ENCODE measurements at places on chromosomes 1 and 21. TPM values are rescaled to one million over a fixed set of nuclear protein-coding genes. Genes with fewer than 3 reads are reported as not detected.
A peak's percentile ranks its signal among the peaks of the same experiment; 100 is the strongest.

DNA sequence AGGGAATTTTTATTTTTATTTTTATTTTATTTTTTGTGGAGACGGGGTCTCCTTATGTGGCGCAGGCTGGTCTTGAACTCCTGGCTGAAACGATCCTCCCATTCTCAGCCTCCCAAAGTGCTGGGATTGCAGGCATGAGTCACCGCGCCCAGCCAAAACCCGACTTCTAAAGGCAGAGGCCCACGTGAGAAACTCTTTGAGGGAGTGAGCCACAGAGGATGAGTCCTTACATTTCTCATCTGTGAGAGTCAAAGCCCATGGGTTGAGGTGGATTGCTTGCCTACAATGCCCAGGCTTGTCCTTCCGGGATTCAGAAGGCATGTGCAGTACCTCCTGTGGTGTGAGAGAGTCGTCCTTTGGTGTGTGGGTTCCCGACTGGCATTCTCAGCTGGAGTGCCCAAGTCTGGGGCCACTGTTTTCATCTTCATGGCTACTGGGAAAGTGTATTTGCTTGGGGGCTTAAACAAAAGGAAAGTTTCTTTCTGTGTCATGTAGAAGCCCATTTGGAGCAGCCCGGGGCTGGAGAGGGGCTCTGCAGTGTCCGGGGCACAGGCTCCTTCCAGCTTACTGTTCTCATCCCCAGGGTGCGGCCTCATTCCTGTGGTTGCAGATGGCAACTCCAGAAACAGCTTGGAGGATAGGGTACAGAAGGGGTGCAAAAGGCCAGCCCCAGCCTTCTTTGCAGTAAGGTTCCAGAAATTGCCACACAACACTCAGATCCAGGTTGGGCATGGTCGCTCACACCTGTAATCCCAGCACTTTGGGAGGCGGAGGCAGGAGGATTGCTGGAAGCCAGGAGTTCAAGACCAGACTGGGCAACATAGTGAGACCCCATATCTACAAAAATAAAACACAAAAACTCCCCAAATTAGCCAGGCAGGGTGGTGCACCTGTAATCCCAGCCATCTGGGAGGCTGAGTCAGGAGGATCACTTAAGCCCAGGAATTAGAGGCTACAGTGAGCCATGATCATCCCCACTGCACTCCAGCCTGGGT lies 29.4 kb upstream of the CSF3R start:
- DNase-seq: no peak

The FMN2 gene
- 1.0 TPM for total RNA-seq

DNA sequence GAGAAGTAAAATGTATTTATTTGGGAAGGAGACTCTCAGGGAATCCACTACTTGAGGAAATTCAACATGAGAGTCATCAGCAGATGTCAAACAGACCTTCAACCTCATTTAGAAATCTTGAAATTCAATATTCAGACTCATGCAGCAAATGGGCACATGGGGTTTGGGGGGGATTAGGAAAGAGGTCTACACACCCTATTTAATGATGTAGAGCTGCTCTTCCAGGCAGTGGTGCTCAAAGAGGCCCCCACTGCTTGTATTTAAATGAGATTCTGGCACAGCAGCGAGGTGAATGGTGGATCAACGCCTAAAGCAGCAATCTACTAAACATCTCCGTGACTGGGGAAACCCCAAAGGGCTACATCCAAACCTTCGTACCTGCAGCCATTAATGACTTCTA lies 213.2 kb upstream of the C8B start:
- DNase-seq: no peak

DNA sequence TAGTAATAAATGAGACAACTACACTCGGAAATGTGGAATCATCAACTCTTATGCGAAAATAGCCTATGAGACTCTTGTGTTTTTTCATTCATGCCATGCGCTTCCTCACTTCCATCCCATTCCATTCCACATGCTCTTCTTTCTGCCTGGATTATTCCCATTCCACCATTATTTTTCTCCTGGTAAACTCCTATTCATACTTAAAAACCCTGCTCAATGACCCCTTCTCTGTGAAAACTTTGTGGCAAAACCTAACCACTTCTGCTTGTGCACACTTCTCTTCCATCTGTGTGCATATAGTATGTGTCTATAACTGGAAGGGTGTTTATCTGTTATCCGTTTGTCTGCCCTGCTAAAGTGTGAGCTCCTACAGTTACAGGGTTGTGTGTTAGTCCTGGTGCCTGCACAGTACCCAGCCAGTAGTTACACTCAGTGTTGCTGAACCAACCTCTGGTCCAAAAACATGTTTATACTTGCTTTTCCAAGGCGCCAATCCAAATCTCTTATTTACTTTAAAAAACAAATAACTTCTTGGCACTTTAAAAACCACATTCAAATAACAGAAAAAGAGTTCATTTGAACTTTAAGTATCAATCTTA lies 10.7 kb downstream of the EPHX1 start:
- no peak for DNase-seq

The DNAJC16 gene
- 32.4 TPM for total RNA-seq

DNA sequence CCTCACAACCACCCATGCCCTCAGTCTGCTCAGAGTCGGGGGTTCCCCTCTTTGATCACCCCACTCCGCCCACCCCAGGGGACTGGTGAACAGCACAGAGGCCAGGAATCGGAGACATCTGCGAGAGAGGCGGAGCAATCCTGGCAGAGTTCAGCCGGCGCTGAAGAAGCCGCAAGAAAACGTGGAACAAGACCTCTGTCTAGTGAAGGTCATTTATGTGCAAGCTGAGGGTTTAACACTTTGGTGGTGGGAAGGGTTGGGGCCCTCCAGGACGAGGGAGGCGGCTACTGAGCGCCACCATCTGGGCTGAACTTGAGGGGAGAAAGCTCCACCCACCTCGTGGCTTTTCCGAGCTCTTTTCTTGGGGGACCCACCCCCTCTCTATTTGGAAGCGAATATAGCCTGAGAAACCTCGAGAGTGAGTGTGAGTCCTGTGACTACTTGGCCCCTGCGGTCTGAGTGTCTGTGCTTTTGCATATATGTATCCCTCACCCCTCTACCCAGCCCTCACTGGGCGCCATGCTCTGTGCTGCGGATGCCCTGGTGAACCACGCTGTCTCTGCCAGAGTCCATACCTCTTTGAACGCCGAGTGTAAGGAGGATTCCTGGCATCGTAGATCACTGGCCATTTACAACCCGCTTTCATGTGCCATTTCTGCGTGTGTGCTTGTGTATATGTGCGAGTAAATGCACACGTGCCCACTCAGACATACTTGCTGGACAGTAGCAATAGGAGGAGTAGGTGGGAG lies 1.2 kb upstream of the EPHA10 start:
- no peak for DNase-seq

The B4GALT2 gene
- 2.3 TPM for total RNA-seq

DNA sequence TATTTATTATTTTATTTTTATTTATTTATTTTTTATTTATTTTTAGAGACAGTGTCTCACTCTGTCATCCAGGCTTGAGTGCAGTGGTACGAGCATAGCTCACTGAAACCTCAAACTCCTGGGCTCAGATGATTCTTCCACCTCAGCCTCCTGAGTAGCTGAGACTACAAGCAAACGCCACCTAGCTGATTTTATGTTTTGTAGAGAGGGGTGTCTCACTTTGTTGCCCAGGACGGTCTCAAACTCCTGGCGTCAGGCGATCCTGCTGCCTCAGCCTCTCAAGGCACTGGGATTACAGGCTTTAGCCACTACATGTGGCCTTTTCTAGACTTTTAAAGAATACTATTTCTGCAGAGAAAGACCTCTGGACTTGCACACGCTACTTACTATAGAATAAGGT lies 61.3 kb upstream of the C1orf53 start:
- no peak for DNase-seq

- DNase-seq: no peak
Measured at GRCh38 chr1:103191327-103191726, 83.0 kb upstream of the COL11A1 start.

GRCh38 chr1:117600325-117600943 lies 5.4 kb upstream of the TENT5C start:
- DNase-seq: peak; percentile 3

The RC3H1 gene
- total RNA-seq: 38.2 TPM

The PEF1 gene
- total RNA-seq: 60.6 TPM

- peak; percentile 59 for DNase-seq
Measured at GRCh38 chr1:98048244-98048643, 127.4 kb upstream of the DPYD start.

The ANKRD65 gene
- 3.0 TPM for total RNA-seq

DNA sequence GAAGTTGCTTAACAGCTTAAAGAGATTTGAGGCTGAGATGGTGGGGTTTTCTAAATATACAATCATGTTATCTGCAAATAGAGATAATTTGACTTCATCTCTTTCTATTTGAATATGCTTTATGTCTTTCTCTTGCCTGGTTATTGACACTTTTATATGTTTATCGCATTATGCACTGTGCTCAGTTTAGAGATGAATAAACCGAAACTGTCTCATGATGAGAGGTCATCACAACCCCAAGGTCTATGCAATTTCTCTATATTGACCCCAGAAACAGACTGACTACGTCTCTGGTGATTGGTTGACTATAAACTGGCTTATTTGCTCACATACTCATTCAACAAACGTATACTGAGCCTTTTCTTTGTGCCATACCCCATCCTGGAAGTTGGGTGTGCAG lies 117.9 kb upstream of the NRIP1 start:
- no peak for DNase-seq

The CRNN gene
- total RNA-seq: not detected

DNA sequence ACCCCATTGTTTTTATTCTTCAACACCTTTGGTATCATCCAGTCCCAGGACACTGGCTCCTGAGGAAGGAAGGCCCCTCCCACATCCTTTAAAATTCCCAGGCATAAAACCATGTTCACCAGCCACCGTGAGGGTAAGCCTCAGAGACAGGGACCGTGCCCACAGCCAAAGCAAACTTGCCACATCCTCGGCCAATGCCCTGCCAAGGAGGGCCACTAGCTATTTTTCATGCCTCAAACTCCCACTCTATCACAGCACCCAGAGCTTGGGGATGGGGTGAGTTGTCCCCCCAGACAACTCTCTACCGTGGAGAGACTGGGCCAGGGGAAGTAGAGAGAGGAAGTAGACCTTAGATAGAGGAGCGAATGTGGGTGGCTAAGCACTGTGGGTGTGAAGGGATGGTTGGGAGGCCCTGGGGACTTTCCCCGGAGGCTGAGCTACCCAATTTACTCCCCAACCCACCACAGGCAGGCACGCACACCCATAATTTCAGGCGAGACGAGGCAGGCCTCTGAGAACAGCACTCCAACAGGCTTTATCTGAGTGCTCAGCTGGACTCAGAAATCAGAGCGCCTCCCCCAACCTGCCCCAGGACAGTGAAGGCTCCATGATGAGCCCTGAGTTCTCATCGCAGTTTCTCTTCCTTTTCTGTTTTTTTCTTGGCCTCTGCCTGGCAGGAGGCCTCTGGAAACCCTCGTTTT lies 15.9 kb upstream of the BTG2 start:
- no peak for DNase-seq

The LYPD8 gene
- not detected for total RNA-seq

The ZNF695 gene
- 3.5 TPM for total RNA-seq

GRCh38 chr1:21104683-21105082 lies 72.0 kb downstream of the EIF4G3 start:
- DNase-seq: no peak

- DNase-seq: peak; percentile 45
Measured at GRCh38 chr1:161994175-161994668, 29.4 kb downstream of the OLFML2B start.

- DNase-seq: no peak
Measured at GRCh38 chr1:235790123-235790522, 76.6 kb downstream of the LYST start.

The TDRD5 gene
- not detected for total RNA-seq

GRCh38 chr1:189499736-189500135 lies 977.9 kb downstream of the BRINP3 start:
- DNase-seq: no peak

GRCh38 chr1:9603766-9604753 lies 15.3 kb downstream of the TMEM201 start:
- DNase-seq: no peak

DNA sequence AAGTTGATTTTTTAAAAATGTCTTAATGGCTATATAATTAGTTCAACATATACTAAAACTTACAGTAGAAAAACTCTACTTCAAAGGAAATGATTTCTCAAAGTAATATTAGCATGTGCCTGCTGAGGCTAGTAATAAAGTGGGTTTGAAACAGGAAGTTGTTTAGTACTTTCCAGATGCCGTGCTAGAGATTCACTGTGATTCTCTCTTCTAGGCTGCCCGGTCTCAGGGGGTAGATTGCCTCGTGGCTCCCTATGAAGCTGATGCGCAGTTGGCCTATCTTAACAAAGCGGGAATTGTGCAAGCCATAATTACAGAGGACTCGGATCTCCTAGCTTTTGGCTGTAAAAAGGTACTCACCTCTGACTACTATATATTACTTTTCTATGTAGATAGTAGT lies 9.1 kb downstream of the EXO1 start:
- no peak for DNase-seq

The SESN2 gene
- 7.6 TPM for total RNA-seq

- no peak for DNase-seq
Measured at GRCh38 chr1:67224856-67225255, 58.6 kb downstream of the IL23R start.

GRCh38 chr1:37662031-37662755 lies 27.5 kb upstream of the RSPO1 start:
- DNase-seq: no peak

- DNase-seq: peak; percentile 38
Measured at GRCh38 chr1:222974496-222974895, 159.7 kb downstream of the DISP1 start.

The LCE2B gene
- total RNA-seq: not detected

The OLIG2 gene
- total RNA-seq: not detected

- DNase-seq: no peak
Measured at GRCh38 chr1:191260056-191260455, 782.4 kb upstream of the BRINP3 start.

DNA sequence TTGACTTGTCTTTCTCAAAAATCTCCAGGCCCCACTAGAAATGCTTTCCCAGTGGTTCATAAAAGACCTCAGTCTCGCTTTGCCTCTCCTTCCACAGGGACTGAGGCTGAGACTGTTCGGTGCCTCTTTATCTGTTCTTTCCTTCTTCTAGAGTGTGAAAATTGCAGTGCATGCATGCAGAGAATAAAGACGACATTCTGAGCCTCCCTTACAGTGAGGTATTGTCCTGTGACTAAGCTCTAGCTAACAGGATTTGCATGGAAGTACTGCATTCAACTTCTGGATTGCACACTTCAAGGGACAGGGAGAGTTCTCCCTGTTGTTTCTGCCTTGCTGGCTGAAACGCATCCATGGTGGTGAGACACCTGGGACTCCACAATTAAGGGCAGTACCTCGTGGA lies 69.1 kb downstream of the COLGALT2 start:
- no peak for DNase-seq

Measured in uterus (tissue), 4 donors.